ENCODE measurements at places on chromosomes 5 and 9.

DNA sequence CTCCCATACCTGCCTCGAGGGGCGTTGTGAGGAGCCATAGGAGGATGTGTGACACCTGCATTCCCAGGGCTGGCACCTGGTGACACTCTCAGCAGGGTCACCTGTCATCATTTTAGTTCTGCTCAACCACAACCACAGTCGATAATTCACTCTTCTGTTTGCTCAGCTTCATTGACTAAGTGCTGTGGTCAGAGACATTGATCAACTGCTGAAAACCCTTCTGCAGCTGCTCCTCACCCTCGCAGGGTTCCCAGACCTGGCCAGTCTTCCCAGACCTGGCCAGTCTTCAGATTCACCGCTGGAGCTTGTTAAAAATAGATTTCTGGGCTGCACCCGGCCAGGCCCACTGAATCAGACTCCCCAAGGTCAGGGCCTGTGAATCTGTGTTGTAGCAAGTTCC lies 92.8 kb downstream of the MVB12B start:
- no peak for DNase-seq

DNA sequence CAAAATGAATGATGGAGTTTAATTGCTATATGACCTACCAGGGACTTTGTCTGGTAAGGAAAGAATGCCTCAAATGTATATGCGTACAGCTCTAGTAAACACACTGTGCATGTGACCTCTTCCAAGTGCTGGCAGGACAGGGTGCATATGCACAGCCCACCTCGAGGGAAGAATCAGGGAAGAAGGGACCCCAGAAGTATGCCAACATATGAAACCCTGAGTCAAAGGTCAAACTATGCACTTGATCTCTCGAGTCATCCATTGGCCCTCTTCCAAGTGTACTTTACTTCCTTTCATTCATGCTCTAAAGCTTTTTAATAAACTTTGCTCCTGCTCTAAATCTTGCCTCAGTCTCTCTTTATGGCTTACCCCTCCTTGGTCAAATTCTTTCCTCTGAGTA lies 804.6 kb upstream of the COX7C start:
- no peak for DNase-seq

DNA sequence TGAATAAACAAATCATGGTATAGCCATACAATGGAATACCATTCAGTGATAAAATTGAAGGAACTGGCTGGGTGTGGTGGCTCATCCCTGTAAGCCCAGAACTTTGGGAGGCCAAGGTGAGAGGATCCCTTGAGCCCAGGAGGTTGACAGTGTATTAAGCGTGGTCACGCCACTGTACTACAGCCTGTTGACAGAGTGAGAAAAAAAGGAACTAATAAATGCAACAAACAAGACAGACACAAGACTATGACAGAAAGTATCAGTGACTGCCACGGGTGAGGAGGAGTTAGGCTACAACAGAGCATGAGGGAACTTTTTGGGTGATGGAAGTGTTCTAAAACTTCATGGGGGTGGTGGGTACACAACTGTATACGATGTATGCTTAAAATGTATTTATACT lies 2.2 kb downstream of the FNIP1 start:
- no peak for DNase-seq

- no peak for DNase-seq
These were observed 24.4 kb downstream of the FAM163B start for GRCh38 chr9:133584559-133585476.

GRCh38 chr5:163880302-163880701 lies 374.9 kb downstream of the MAT2B start:
- DNase-seq: no peak

DNA sequence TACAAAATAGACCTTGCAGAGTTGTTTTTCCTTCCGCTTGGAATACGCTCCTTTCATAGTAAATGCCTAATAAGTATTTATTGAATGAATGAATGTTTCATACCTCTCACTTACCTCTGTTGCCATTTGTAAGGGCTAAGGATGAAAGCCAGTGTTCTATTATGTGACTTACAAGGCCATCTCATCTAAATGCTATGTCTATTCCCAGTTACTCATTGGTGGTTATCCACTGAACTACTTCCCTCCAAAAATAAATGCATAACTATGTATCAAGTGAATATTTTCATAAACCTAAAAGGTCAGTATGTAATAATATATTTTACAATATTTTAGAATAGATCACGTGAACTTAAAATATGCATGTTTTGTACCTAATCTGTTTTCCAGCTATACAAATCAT lies 670.5 kb upstream of the RGMB start:
- no peak for DNase-seq

- DNase-seq: no peak
These were observed 52.6 kb downstream of the AP3S1 start for GRCh38 chr5:115894342-115894741.

DNA sequence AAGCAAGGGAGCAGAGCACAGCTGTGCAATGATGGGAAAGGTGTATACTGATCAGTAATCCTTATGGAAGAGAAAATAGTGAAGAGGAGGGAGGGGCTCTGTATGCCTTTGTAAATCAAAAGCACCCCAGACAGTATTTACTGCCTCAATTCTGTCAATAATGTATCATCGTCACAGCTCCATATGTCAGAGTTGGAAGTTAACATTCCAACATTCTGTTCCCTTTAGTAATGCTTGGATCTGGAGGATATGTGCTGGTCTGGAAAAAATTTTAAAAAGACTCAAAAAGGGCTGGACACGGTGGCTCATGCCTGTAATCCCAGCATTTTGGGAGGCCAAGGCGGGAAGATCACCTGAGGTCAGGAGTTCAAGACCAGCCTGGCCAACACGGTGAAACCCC lies 310.4 kb downstream of the ACTL7B start:
- no peak for DNase-seq

- no peak for DNase-seq
These were observed 42.2 kb upstream of the CAST start for GRCh38 chr5:96619946-96620345.

GRCh38 chr9:135864447-135865049 lies 42.8 kb downstream of the CAMSAP1 start:
- peak; percentile 39 for DNase-seq

GRCh38 chr5:80284720-80285119 lies 28.9 kb upstream of the SERINC5 start:
- no peak for DNase-seq

DNA sequence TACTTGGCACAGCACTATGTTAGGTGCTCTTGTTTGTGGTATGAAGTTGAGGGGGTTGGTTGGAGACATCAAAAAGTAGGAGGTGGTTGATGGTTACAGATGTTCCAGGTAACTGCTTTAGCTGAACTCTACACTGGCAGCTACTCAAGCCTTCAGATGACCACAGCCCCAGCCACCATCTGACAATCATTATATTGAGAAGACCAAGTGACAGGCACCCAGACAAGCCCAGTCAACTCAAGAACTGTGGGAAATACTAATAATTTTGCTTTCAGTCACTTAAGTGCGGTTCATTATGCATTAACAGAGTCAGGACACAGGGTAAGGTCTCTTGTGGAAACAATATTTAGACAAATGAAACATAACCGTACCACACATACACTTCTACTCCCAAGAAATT lies 38.9 kb upstream of the SLIT3 start:
- DNase-seq: no peak
